ENCODE measurements at places on chromosomes 11 and 22. TPM values are rescaled to one million over a fixed set of nuclear protein-coding genes. Genes with fewer than 3 reads are reported as not detected.

DNA sequence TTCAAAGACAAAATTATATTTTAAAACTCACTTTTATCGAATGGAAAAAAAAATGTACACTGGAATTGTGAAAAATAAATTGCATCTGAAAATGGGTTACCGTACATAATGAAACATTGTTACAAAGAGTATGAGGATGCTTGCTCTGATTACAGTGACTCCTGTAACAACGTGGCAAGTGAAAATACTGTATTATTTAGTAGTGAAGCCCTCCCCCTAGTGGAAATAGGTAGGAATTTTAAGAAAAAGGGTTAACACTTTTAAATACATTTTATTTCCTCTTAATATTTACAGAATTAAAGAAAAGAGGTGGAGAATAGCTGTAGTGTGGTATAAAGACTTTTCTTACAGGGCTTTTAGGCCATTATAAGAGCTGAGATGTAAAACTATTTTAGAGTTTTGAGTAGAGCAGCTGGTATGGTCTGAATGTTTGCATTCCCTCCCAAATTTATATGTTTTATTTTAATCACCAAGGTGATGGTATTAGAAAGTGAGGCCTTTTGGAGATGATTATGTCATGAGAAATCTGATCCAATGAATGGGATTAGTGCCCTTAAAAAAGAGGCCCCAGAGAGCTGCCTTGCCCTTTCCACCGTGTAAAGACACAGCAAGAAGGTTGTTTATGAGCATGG lies 25.2 kb downstream of the FAM76B start:
- DNase-seq, result no peak
- no peaks in the 10 kb centered on the region for H3K4me1 ChIP-seq
- no peaks in the 10 kb centered on the region for H3K36me3 ChIP-seq
- H3K27me3 ChIP-seq, result no peaks in the 10 kb centered on the region
- no peak overlapping the region for H3K27ac ChIP-seq

The PRR33 gene
- total RNA-seq, result not detected

- no peak overlapping the region for H3K4me3 ChIP-seq
- no peaks in the 10 kb centered on the region for H3K27me3 ChIP-seq
- no peak overlapping the region for H3K27ac ChIP-seq
- DNase-seq, result no peak
- H3K36me3 ChIP-seq, result no peaks in the 10 kb centered on the region
Measured at GRCh38 chr11:62201376-62201775, 7.1 kb upstream of the SCGB2A1 start.

DNA sequence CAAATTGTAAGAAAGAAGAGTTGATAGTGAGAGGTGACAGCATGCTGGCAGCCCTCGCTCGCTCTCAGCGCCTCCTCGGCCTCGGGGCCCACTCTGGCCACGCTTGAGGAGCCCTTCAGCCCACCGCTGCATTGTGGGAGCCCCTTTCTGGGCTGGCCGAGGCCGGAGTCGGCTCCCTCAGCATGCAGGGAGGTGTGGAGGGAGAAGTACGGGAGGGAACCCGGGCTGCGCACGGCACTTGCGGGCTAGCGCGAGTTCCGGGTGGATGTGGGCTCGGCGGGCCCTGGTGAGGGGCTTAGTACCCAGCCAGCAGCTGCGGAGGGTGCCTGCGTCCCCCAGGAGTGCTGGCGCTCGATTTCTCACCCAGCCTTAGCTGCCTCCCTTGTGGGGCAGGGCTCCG lies 539.7 kb upstream of the CCDC179 start:
- H3K4me1 ChIP-seq, result no peaks in the 10 kb centered on the region
- H3K4me3 ChIP-seq, result no peak overlapping the region
- H3K27me3 ChIP-seq, result no peaks in the 10 kb centered on the region
- DNase-seq, result no peak

The RCOR2 gene
- 7.9 TPM for total RNA-seq

The PATE2 gene
- total RNA-seq, result not detected

- no peaks in the 10 kb centered on the region for H3K4me1 ChIP-seq
- H3K27ac ChIP-seq, result no peak overlapping the region
- DNase-seq, result no peak
- H3K36me3 ChIP-seq, result no peaks in the 10 kb centered on the region
Measured at GRCh38 chr11:64019106-64020037, 16.4 kb upstream of the FLRT1 start.

GRCh38 chr11:109088086-109088485 lies 333.9 kb upstream of the C11orf87 start:
- H3K27me3 ChIP-seq, result no peaks in the 10 kb centered on the region
- DNase-seq, result no peak
- no peak overlapping the region for H3K27ac ChIP-seq
- H3K4me1 ChIP-seq, result no peaks in the 10 kb centered on the region
- no peak overlapping the region for H3K4me3 ChIP-seq
- H3K36me3 ChIP-seq, result no peaks in the 10 kb centered on the region

- no peak for DNase-seq
- H3K4me1 ChIP-seq, result no peaks in the 10 kb centered on the region
- H3K4me3 ChIP-seq, result no peak overlapping the region
- H3K27ac ChIP-seq, result no peak overlapping the region
- H3K27me3 ChIP-seq, result no peaks in the 10 kb centered on the region
Measured at GRCh38 chr11:47306484-47306844, 36.5 kb downstream of the MADD start.

GRCh38 chr11:72038491-72038890 lies 39.8 kb downstream of the IL18BP start:
- no peaks in the 10 kb centered on the region for H3K36me3 ChIP-seq
- DNase-seq, result peak; percentile 73
- H3K27ac ChIP-seq, result peak overlapping the region; percentile 59
- H3K4me3 ChIP-seq, result peak overlapping the region; percentile 57
- H3K4me1 ChIP-seq, result peaks cover 20% of the 10 kb centered on the region

DNA sequence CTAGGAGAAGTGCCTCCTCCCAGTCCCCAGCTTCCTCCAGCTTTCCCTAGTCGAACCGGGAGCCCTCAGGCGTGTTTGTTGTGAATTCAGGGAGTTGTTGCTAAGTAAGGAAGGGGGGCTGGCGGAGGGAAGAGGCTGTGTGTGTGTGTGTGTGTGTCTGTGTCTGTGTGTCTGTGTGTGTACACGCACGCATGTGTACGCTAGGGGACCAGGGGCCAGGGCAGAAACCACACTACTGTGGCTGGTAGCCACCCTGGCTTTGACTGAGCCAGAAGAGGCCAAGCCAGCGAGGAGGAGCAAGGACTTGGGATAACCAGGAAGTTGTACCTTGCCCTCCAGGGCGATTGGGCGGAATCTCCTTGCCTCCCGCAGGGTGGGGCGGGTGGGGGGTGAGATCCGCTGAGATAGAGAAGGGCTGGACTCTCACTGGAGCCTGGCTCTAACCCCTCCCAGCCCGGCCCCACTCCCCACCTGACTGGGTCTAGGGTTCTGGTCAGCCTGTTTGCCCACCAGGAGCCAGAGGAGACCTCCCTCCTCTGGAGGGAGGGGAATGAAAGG lies 7.5 kb downstream of the BCL9L start:
- peaks cover 53% of the 10 kb centered on the region for H3K4me1 ChIP-seq
- H3K27me3 ChIP-seq, result no peaks in the 10 kb centered on the region
- H3K4me3 ChIP-seq, result peak overlapping the region; percentile 99
- no peaks in the 10 kb centered on the region for H3K36me3 ChIP-seq
- peak overlapping the region; percentile 89 for H3K27ac ChIP-seq

DNA sequence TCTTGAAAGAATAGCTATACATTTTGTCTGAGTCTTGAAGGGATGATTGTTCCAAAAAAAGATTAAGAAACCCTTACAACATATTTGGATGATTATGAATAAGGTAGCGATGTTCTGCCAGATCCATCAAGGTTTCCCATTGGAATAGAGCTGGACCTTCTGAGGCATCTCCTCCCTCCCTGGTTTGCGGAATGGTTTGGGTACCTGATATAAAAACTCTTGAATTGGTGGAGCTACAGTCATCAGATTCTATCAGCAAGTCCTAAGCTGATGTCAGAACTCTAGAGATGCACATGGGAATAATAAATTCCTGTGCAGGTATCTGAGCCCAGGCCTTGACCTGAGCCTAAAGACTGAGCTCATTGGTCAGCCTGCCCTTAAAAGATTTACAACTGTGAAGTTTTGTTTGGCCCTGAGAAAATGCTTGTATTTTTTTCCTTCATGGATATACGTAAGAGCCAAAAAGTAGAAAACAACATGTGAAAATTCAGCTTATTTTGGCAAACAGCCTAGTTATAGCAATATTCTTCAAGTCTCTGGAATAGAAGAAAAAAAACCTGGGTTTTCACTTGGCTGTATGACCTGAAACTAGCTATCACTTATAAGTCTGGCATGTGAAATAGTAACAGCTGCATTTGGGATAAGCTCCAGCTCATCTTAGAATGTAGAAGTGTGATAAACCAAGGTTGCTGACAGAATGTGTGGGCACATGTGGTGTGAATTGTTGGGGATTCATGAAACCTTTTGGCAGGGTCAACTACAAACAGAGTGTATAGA lies 265.7 kb upstream of the CTSC start:
- H3K4me1 ChIP-seq, result peaks cover 2% of the 10 kb centered on the region
- H3K36me3 ChIP-seq, result no peaks in the 10 kb centered on the region
- no peak overlapping the region for H3K4me3 ChIP-seq
- DNase-seq, result no peak
- no peaks in the 10 kb centered on the region for H3K27me3 ChIP-seq

- no peaks in the 10 kb centered on the region for H3K36me3 ChIP-seq
- H3K4me3 ChIP-seq, result no peak overlapping the region
- no peaks in the 10 kb centered on the region for H3K27me3 ChIP-seq
- H3K4me1 ChIP-seq, result no peaks in the 10 kb centered on the region
Measured at GRCh38 chr11:86117712-86118063, 48.8 kb upstream of the PICALM start.

The DDX25 gene
- total RNA-seq, result 0.48 TPM

- no peak overlapping the region for H3K4me3 ChIP-seq
- no peak overlapping the region for H3K27ac ChIP-seq
- DNase-seq, result no peak
- H3K27me3 ChIP-seq, result no peaks in the 10 kb centered on the region
- no peaks in the 10 kb centered on the region for H3K4me1 ChIP-seq
- no peaks in the 10 kb centered on the region for H3K36me3 ChIP-seq
Measured at GRCh38 chr22:27895600-27895999, 23.5 kb downstream of the PITPNB start.

DNA sequence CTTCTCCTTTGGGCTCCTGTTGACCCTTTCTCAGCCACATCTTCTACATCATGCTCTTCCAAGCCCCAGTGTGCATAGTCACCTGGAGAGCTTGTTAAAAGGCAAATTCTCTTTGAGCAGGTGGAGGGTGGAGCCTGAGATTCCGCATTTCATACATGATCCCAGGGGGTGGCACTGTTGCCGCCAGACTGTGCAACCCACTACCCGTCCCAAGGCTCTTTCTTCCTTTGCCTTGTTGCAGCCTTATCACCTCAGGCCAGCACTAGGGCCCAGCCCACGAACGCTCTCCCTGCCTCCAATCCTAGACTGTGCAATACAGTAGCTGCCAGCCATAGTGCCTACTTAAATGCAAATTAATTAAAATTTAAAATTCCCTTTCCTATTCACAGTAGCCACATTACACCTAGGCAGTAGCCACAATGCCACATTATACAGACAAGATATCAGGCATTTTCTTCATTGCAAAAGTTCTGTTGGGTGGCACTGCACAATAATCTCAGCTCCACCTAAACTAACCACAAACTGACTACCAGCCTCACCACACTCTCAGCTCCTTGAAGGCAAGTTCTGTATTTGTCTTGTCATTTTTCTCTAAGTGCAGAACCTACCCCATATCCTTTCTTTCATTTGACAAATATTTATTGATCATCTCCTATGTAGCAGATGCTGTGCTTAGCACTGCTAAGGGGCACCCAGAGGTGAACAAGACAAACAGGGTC lies 4.6 kb upstream of the KCNJ5 start:
- no peak overlapping the region for H3K4me3 ChIP-seq
- DNase-seq, result no peak
- no peak overlapping the region for H3K27ac ChIP-seq
- no peaks in the 10 kb centered on the region for H3K27me3 ChIP-seq
- H3K36me3 ChIP-seq, result no peaks in the 10 kb centered on the region
- H3K4me1 ChIP-seq, result peaks cover 2% of the 10 kb centered on the region

The NEFH gene
- 30.6 TPM for total RNA-seq

The C11orf97 gene
- total RNA-seq, result 0.37 TPM

The OR4A16 gene
- not detected for total RNA-seq

Data from ovary (tissue), 10 donors.